Activated gamma-delta T cell (primary cell): ENCODE measurements at places on chromosomes 16 and 17.

DNA sequence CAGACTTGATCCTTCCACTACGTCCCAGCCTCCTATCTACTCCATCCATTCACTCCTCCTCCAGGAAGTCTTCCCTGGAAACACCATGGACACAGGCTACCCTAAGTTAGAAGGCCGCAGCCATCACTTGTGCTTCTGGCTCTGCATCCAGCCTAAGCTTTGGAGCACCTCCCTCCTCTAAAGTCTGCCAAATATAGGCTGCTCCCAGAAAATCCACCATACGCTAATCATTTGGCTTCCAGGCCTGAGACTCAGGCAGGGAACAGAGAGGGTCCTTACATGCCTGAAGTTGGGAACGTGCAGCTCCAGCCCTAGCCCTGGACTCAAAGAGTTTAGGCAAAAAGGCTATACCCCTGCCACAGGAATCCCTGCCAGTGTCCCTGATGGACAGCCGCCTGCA is 6.7 kb downstream of the PCGF2 start:
- no peak for DNase-seq

GRCh38 chr17:4204710-4205173 is 59.0 kb downstream of the ANKFY1 start:
- DNase-seq = no peak

DNA sequence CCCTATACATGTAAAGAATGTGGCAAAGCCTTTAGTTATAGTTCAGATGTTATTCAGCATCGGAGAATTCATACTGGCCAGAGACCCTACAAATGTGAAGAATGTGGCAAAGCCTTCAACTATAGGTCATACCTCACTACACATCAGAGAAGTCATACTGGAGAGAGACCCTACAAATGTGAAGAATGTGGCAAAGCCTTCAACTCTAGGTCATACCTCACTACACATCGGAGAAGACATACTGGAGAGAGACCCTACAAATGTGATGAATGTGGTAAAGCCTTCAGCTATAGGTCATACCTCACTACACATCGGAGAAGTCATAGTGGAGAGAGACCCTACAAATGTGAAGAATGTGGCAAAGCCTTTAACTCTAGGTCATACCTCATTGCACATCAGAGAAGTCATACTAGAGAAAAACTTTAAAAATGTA is 42.5 kb downstream of the ZNF267 start:
- DNase-seq = no peak

- no peak for DNase-seq
These were observed 429.9 kb downstream of the KCNJ2 start for GRCh38 chr17:70599198-70599597.

- no peak for DNase-seq
These were observed 26.0 kb downstream of the CBFB start for GRCh38 chr16:67054901-67055300.

DNA sequence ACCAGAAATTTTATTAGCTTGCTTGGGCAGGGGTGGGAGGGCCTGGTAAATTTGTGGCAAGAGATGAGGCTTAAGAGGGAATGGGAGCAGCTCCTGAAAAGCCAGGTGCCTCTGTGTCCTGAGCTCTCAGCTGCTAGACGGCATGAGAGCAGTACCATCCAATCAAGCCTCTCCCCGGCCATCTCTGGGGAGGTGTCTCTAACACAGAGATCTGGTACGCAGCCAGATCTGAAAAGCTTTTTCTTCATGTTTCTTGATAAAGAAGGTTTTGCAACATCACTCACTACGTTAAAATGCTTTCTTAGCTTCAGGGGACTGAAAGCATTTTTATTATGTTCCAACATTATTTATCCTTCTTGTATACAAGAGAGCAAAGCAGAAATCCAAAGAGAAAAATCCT is 488.2 kb downstream of the RBFOX1 start:
- DNase-seq = no peak

- no peak for DNase-seq
These were observed 73.9 kb upstream of the C16orf82 start for GRCh38 chr16:26992666-26993349.

DNA sequence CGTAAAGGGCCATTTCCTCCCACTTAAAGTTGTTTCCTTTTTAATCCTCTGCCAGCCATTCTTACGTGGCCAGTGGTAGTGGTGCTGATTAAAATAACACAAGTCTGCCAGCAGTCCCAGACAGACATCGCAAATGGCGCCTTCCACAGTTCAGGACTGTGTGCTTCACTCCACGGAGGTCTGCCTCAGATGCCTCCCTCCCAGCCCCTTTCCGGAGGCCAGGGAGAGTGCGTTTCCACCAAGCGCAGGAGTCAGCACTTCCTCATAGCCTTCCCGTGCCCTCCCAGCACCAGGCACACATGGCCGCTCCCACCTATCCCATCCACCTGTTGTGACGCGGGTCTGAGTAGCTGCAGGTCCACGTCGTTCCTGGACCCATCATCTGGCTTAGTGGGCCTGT is 205.6 kb downstream of the RPTOR start:
- no peak for DNase-seq

GRCh38 chr17:67244431-67245072 is 444 bp downstream of the HELZ start:
- DNase-seq = no peak

GRCh38 chr17:61225178-61225882 is 174.3 kb upstream of the TBX2 start:
- DNase-seq = no peak

GRCh38 chr17:5355421-5356129 is 63.9 kb downstream of the NUP88 start:
- DNase-seq = no peak

GRCh38 chr17:48444516-48445247 is 14.7 kb upstream of the SKAP1 start:
- no peak for DNase-seq

- DNase-seq = no peak
These were observed 6.0 kb downstream of the CIITA start for GRCh38 chr16:10883004-10883403.

DNA sequence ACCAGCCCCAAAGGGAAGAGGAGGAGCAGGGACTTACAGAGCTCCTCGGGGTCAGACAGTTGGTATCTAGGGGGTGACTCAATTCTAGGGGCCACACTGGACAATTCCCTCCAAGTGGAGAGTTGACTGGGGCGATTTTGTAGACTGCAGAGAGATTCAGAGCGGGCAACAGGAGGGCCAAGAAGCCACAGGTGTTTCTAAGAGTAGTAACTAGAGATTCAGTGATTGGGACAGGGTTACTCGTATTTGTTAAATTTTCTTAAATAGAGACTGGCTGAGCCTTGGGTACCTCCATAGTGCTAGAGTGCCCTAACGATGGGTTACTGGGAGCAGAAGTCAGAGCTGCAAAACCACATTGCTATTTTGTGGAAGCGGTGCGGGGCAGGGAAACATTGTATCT is 3.3 kb upstream of the INPP5K start:
- no peak for DNase-seq

GRCh38 chr16:74749291-74750055 is 25.1 kb downstream of the FA2H start:
- DNase-seq = no peak

GRCh38 chr17:48111937-48112241 is 4.3 kb downstream of the SNX11 start:
- no peak for DNase-seq

GRCh38 chr17:76492123-76492988 is 8.9 kb downstream of the RHBDF2 start:
- no peak for DNase-seq

DNA sequence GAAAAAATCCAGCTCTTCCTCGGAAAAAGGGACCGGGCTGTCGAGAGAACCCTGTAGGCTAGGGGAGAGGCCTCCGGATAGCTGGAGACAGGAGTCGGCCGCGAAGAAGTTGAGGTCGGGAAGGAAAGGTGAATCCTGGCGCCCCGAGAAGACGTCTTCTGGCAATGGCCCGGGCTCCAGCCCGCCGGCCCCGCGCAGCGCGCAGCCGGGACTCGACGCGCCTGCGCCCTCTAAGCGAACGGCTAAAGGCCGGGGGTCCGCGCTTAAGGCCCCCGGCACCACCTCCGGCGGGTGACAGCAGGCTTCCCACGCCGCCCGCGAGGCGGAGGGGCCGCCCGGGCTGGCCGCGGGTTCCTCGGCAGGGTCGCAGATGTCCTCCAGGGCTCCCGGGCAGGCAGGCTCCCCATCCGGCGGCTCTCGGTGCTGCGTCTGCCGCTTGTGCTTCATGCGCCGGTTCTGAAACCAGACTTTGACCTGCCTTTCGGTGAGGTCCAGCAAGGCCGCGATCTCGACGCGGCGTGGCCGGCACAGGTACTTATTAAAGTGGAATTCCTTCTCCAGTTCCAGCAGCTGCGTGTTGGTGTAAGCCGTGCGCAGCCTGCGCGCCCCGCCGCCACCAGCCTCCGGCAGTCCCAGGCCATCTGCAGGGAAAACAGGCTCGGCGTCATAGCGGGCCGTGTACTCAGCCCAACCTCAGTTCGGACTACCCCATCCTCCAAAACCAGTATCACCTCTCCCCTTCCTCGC is 1.6 kb downstream of the HOXB2 start:
- peak; percentile 37 for DNase-seq

DNA sequence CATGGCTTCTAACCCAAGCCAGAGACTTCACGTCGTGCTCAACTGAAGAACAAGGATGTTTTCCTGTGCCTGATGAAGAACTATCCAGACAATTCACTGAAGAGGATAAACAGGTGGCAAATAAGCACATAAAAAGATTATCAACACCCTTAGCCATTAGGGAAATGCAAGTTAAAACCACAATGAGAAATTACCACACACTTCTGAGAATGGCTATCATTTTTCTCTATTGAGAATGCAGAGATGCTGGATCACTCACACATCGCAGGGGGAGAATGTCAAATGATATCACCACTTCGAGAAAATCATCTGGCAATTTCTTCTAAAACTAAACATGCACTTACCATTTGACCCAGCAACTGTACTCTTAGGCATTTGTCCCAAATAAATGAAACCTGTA is 162.8 kb downstream of the IRX3 start:
- DNase-seq = no peak

DNA sequence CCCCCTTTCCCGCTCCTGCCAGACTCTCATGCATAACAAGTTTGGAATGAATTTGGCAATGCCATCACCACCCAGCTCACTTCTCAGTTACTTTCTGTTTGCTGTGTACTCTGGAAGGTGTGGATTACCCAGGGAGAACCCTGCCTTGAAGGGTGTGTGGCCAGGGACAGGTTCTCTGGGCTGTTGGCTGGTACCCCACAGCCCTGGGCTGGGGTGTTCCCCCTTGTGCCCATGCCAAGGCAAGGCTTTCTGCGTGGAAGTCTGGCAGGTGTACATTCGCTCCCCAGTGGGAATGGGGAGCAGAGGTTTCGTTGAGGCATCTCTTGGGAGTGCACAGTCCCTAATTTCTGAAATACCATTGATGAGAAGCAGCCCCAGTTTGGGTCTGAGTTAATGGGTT is 187.7 kb downstream of the CCDC182 start:
- DNase-seq = no peak

- DNase-seq = no peak
These were observed 76.9 kb upstream of the GNG13 start for GRCh38 chr16:877242-878071.

GRCh38 chr17:77636835-77637817 is 321.4 kb upstream of the TNRC6C start:
- no peak for DNase-seq

DNA sequence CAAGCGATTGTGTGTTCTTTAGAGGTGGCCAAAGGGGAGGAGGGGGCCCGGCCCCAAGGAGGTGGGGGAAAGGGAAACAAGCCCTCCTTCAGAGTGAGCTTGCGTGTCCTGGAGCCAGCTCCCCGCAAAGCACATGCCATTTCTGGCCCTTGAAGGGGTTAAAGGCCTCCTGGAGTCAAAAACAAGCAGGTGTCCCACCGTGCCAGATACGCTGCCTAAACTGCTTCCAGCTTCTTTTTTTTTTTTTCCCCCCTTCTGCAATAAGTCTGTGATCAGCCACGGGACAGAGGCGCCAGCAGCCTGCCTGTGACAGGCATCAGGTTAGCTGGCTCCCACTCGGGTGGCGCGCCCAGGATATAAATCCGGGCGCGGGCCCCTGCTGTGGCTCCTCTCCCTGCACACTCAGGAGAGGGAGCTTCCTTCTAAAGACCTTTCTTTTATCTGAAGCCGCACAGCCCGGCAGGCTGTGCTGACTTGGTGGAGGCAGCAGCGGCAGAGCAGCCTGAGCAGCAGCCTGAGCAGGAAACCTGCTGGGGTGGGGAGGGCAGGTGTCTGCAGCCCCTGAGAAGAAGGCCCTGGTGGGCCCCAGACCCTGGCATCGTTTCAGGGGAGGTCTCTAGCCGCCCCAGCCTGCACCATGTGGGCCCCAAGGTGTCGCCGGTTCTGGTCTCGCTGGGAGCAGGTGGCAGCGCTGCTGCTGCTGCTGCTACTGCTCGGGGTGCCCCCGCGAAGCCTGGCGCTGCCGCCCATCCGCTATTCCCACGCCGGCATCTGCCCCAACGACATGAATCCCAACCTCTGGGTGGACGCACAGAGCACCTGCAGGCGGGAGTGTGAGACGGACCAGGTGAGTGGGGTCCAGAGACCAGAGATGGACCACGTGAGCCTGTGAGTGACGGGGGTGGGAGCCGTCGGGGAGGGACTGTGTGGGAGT is at the start of gene WFIKKN2:
Gene WFIKKN2, plus strand, starts transcription at position 286 of the 934 bp plus-strand sequence. Its CDS starts 352 bp downstream, at position 638.
- DNase-seq = no peak

DNA sequence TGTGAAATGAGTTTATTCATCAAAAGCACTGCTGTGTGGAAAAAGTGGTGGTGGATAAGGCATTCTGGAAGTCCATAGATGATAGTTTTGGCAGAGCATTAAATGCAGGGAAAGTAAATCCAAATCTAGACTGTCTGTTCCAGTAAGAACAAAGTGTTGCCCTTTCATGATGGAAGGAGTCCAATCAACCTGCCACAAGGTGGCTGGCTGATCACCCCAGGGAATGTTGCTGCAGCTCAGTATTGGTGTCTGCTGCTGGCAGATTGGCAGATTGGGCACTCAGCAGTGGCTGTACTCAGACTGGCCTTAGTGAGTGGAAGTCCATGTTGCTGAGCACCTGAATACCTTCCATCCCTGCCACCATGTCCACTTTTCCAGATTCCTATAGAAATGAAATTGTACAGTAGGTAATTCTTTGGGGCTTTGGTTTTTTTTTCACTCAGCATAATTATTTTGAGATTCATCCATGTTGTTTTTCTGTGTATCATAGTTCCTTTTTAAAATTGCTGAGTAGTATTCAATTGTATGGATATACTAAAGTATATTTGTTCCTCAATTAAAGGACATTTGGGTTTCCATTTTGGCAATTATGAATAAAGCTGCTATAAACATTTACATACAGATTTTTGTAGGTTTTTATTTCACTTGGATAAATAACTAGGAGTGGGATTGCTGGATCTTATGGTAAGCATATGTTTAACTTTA is 14.3 kb downstream of the DYNLL2 start:
- DNase-seq = no peak

DNA sequence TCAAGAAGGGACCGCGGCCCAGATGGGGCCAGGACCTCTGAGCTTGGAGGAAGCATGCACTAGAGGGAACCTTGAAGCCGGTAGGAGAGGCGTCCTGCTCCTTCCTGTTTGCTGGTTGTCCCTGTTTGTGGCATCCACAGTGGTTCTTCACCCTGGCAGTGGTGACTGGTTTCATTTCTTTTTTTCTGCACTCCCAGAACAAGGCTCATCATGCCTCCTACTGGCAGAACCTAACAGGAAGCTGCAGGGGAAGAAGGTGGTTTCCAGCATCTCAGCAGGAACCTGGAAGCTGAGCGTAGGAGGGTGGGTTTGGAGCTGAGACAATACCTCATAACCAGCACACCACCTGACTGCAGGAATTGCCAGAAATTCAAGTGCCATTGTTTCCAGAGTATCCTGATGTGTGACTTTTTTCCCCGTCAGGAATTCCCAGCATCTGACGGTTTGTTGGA is 5.8 kb downstream of the TMEM231 start:
- no peak for DNase-seq

GRCh38 chr17:63395075-63395805 is 50.9 kb downstream of the CYB561 start:
- no peak for DNase-seq

GRCh38 chr17:13337864-13338371 is 263.8 kb downstream of the HS3ST3A1 start:
- DNase-seq = no peak
